ENCODE measurements at places on chromosomes 4 and X.

GRCh38 chrX:12463052-12463451 is 324.8 kb downstream of the FRMPD4 start:
- DNase-seq, result no peak

DNA sequence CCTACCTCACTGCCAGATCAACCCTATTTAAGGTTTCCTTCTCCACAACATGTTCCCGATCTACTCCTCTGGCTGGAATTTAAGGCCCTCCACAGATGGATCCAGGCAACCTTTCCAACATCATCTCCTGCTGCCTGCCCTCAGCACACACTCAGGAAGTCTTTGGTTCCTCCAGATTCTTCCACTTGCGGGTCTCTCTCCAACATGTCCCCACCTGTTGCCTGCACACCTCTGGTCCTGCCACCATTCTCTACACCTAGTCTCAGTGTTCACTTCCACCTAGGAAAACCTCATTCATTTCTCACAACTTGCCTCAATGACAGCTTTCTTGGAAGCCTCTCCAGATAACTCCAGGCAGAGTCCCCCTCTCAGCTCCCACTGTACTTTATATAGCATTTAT is 80.1 kb downstream of the RTL5 start:
- DNase-seq, result no peak

GRCh38 chrX:111634823-111635729 is 45.9 kb upstream of the ALG13 start:
- no peak for DNase-seq

GRCh38 chrX:101230636-101231035 is 11.1 kb downstream of the DRP2 start:
- DNase-seq, result no peak

DNA sequence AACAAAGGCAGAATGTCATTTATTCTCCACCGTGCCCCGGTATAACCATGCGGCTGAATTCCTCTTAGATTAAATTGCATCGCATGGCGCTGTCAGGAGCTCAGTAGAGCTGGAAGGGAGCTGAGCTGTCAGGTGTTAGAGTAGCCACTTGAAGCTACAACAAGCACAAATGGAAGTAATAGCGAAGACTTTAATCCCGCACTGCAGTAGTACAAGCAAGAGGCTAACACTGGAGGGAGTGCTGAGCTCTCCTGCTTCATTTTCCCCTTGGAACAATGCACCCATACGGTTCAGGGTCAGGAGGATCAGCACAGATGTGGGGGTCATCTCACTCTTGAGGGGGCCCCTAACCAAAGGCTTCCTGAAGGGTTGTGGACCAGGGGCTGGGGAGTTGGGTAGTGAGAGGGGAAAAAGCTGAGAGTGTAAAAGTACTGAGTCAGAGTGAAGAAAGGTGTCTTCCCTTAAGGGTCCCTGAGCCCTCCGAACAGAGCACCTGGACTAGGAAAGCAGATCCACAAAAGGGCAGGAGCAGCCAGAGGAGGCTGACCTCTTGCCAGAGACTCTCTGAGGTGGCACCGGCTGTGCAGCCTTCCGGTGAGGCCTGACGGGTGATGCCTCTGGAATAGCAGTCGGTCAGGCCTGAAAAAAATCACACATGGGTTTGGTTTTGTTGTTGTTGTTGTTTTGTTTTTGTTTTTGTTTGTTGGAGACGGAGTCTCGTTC is 36.0 kb upstream of the CBR4 start:
- DNase-seq, result no peak

DNA sequence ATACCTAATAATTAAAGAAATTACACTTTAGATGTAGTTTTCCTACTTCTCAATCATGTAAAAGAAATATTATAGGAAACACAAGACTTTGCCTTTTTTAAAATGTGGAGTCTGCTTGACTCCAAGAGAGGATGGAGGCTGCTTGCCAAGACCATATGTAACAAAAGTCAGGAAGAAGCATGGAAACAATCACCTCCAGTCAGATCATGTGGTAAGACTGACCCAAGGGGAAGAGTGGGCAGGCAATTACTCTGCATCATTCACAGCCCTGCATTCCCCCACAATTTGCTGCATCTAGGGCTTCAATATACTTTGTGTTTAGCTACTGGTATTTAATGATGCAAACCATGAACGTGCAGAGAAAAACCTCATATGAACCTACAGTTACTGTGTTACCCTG is 78.0 kb upstream of the RXFP1 start:
- DNase-seq, result no peak

DNA sequence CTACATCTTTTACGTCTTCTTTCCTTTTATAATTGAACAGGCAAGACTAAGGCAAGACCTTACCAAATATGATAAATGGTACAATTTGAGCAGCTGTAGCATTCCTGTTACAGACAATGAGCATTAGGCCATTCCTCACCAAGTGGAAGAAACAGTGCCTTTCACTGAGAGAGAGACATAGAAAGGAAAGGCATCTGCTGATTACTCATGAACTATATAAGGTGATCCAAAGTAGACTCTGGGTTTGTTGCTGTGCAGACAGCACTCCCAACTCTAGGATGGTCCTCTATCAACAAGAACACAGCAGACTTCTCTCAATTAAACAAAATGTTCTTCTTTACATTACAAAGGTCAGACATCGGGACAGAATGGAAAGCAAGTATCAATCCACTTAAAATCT is 91.9 kb downstream of the FAM13A start:
- no peak for DNase-seq

DNA sequence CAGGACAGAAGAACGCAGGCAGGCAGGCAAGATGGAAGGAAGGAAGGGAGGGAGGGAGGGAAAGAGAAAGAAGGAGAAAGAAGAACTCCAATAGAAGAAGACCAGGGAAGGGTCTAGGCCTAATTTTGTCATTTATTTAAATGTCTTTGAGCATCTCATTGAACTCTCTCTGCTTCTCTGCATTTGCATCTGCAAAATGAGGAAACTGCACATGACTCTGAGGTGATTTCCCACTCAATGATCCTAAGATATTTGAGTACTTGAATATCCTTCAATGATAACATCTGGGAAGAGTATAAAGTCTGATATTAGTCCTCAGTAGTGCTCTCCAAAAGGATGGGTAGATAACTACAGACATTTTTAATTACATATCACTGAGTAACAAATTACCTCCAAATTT is 33.1 kb upstream of the RBPJ start:
- no peak for DNase-seq

DNA sequence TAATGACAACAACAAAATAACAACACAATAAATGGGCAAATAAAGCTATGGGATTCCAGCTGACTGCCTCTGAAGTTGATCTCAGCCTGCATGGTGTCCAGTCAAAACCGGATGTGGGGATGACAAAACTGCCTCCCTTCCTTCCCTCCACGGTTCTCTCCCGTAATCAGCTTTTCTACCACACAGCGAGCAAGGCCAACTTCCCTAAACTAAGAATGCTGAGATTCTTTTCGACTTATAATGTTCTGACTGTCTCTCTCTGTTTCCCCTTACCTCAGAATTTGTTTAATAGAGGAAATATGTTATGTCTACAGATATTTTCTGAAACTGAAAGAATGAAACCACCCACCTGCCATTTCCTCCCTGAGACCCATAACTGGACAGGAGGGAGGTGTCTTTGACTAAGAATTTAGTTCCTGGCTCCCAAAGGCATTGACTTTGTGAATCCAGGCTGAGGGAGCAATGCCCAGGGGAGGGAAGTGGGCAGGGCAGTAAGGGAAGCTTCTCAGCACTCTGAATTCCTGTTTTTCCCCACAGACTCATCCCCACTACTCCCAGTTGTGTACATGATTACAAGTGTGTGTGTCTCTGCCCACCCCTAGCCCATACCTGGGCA is 1.0 kb upstream of the TLR1 start:
- peak; percentile 85 for DNase-seq

GRCh38 chr4:144820728-144821085 is 174.8 kb downstream of the HHIP start:
- no peak for DNase-seq

- DNase-seq, result no peak
Observed at GRCh38 chr4:140903522-140904475, 147.6 kb upstream of the TBC1D9 start.

DNA sequence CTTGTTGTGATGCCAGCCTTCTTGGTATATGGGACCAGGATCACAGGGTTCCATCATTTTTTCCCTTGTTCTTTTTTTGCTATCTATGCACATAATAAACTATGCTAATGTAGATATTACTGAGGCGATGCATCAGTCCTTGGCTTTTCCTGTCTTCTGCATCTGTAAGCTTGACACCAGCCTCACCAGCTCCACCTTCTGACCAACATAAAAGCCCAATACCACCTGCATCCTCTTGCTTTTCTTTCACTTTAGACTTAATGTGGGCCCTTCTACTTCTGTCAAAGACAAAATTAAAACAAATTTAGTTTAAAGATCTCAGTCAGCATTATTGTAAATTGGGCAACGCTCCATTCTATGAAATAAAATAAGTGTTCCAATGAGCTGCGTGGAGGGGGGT is 1718.8 kb upstream of the PCDH10 start:
- no peak for DNase-seq

DNA sequence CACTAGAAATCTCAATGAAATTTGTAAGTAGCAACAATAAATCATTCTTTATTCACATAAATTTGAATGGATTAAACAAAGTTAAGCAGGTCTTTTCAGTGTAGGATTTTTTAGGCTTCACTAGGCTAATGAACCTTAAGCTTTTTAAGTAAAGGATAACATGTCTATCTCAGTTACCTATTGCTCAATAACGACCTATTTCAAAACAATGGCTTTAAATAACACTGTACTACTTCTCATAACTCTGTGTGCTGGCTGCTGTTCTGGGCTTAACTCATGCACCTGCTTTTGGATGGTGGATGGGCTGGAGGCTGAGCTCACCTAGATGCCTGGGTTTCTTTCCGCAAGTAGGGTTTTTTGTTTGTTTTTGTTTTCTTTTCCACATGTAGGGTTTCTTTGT is 495.0 kb upstream of the SLIT2 start:
- no peak for DNase-seq

- DNase-seq, result no peak
Observed at GRCh38 chrX:78330068-78330467, 2.7 kb upstream of the CYSLTR1 start.

DNA sequence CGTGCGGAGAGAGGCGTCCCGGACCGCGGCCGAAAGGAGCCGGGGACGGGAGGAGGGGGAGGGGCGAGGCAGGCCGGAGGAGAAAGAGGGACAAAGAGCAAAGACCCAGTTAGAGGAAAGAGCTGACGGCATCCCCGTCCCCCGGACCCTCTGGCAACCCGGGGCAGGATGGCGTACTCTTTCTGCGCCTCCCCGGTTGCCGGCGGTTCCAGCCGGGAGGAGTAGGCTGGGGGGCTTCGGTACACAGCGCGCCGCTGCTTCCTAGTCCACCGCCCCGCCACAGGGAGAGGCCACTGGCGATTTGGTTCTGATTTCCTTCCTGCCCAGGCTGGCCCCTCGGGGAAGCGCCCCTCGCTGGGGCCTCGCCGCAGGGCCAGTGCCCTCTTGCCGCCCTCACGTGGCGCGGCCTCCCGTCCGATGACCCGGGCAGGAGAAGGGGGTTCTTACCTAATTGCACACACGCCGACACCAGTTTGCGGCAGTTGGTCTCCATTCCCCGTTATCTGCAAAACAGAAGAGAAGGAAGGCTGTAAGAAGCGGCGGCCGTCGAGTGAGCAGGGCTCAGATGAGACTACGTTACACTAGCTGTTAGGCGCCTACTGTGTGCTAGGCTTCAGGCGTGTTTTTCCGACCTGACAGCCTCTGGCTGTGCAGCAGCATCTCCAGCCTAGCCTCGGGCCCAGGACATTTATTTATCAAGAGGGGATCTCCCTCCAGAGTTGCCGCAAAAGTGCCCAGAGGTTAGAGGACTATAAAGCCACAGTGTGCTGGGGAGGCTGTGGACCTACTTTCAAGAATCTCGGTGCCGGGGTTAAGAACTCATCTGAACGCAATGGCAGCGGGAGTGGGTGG is 9.9 kb upstream of the PITX2 start:
- DNase-seq, result no peak

- DNase-seq, result no peak
Observed at GRCh38 chrX:153576961-153577360, 22.0 kb downstream of the CCNQ start.

DNA sequence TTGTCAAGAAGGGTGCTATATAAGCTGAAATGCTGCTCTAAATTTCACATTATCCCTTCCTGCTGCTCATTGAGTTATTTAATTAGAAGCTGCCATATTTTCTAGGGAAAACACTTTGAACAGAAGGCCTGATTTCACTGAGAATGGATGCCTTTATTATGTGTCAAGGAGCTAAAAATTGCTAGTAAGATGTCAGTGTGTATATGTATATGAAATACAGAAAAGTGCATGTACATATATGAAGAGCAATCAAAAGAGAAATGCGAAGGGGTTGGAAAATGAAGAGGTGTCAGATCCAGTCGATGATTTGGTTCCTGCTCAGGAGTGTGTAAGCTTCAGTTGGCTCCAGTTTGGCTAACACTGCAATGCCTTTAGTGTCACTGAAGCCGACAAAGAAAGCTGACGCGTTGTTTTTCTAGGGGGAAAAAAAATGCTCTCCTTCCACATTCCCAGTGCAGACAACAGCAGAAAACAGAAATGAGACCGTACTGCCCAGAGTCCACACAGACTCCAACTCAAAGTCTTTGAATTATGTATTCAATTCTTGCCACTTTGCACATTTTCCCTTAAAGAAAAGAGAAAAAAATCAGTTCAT is 154.2 kb downstream of the NHS start:
- DNase-seq, result no peak

DNA sequence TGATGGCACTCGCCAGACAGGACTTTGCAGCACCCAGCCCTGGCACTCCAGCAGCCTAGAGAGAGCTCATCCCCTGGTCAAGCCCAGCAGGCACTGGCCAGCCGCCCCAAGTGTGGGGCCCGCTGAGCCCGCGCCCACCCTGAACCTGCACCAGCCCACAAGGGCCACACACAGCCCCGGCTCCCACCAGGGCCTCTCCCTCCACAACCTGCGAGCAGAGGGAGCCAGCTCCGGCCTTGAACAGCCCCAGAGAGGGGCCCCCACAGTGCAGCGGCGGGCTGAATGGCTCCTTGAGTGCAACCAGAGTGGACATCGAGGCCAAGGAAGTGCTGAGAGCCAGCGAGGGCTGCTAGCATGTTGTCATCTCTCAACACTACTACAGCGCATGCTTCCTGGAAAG is 34.4 kb upstream of the DEFB131A start:
- no peak for DNase-seq

GRCh38 chr4:87575983-87576382 is 32.3 kb upstream of the DSPP start:
- DNase-seq, result no peak

DNA sequence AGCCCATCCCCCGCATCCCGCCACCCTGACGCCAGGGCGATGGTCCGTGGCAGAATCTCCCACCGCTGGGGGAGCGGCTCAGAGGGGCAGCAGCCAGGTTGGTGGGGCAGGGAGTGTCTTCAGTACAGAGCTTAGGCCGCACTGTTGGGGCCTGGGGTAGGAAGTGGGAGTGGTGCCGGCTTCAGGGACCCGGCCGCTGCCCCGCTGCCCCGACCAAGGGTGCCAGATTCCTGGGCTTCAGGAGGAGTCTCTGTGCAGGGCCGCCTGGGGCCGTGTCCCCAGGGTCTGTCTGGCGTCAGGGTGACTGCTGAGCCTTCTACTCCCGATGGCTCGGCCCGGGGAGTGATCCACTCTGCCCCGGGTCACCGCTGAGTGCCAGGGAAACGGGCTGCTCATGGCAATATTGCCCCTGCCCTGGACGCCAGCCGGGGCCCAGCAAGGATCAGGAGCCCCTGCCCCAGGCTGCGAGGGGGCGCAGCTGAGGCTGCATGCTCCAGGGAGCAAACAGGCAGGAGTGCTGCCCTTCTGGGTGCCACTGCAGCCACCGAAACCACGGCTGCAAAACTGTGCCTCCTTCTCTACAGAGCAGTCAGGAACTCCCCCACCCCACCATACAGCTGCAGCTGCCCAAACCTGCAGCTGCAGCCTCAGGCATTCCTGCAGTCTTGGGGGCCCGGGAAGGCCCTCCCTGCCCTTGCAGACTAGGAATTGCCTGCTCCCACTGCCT is 1206.1 kb downstream of the ARAP2 start:
- DNase-seq, result no peak

Measured in GM12864 (cell line).